NCI-H1436 treated with DMSO at 0.1 percent for 48 hours (cell line): ENCODE measurements at places on chromosomes 5 and 9.

DNA sequence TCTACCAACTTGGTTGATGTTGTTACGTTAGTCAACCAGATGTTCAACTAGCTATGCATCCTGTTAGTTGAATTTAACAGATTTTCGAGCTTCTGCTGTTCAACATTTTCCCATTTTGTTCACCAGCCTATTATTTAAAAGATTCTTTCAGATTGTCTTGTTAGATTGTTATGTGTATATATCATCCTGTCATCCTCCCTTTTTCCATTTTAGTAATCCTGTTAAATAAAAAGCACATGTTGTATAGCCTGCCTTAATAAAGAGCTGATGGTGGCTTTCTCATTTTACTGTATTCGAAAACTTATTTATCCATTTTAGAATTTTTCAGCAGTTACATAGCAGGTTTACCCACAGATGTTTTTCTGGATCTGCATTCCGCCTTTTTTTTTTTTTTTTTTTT, 4.3 kb downstream of the TMEFF1 start:
- no peak for DNase-seq

- DNase-seq = no peak
Observed at GRCh38 chr5:149036970-149037369, 25.9 kb downstream of the SH3TC2 start.

DNA sequence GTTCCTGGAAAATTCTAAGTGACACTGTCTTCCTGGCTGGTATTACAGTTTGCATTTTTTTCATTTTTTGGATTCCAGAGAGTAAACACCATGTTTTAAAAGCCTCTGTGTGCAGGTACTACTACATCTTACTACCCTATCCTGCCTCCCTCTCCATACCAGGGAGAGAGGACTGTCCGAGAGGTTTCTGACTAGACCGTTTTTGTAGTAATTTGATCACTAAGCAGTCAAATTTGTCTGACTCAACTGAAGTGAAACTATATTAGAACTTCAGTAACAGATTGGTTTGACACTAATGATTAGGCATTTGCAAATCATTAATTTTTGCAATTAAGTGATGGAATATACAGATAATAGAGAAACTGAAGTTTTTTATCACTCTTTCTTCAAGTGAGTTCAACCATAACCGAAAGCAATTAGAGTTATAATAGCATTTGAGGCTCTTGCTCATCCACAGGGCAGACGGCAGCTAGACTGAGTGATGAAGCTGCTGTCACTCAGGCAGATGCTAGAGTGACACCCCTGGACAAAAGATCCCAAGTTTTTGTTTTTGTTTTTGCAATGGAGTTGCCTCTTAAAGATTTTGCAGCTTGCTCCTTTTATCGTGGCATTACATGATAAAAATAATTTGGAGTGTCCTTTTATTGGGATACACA, 44.3 kb downstream of the SMARCA2 start:
- DNase-seq = no peak

DNA sequence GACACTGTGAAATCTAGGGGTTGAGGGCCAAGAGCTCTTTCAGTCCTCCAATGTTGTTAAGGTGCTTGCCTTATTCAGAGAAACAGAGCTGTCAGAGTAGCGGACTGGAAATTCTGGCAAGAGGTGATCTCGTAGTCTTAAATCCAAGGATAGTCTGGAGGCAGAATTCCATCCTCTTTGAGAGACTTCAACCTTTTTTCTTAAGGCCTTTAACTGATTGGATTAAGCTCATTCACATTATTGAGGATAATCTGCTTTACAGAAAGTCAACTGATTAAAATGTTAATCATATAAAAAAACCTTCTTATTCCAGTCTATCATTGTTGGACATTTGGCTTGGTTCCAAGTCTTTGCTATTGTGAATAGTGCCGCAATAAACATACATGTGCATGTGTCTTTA, 243.1 kb upstream of the COX7C start:
- no peak for DNase-seq

- no peak for DNase-seq
Observed at GRCh38 chr5:107431998-107432397, 238.7 kb downstream of the EFNA5 start.

- no peak for DNase-seq
Observed at GRCh38 chr9:88084357-88085183, 53.7 kb downstream of the SPATA31C2 start.

GRCh38 chr9:79765466-79765865, 193.7 kb downstream of the TLE4 start:
- no peak for DNase-seq

DNA sequence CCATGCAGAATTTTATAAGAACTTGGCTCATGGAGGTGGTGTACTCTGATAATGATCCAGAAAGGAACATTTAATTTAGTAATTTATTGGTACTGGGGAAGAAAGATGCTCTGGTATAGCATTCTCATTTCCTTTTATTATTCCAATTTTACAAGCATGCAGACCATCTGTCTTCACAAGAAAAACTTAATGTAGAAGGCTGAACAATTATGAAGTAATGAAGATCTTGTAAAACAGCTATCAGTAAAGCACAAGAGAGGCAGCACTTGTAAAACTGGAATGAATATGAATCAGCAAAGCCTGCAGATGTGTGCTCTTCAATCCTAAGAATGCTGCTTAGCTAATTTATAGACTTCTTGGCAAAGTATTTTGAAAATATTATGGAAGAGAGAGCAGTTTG, 300.0 kb downstream of the YTHDC2 start:
- DNase-seq = no peak

- DNase-seq = no peak
Observed at GRCh38 chr5:90131383-90132133, 278.0 kb downstream of the CETN3 start.

- no peak for DNase-seq
Observed at GRCh38 chr9:4662989-4663792, 1.1 kb downstream of the PLPP6 start.

- no peak for DNase-seq
Observed at GRCh38 chr5:1756481-1756880, 43.2 kb downstream of the MRPL36 start.

DNA sequence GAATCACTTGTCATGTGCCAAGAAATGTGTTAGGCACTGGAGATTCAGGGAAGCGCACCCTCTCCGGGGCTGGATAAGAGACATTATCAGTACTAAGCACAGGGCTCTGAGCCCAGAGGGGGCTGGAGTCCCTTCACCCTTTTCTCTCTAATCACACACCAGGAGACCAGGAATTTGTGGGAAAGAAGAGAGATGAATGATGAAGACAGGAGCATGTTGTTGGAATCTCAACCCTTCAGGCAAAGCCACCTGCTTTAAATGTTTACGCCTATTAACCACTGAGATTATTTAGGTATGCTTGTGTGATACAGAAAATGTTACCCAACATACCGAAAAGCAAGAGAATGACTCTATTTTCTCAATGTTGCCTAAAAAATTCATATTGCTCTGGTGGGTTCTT, 119.8 kb downstream of the ENTREP1 start:
- no peak for DNase-seq

DNA sequence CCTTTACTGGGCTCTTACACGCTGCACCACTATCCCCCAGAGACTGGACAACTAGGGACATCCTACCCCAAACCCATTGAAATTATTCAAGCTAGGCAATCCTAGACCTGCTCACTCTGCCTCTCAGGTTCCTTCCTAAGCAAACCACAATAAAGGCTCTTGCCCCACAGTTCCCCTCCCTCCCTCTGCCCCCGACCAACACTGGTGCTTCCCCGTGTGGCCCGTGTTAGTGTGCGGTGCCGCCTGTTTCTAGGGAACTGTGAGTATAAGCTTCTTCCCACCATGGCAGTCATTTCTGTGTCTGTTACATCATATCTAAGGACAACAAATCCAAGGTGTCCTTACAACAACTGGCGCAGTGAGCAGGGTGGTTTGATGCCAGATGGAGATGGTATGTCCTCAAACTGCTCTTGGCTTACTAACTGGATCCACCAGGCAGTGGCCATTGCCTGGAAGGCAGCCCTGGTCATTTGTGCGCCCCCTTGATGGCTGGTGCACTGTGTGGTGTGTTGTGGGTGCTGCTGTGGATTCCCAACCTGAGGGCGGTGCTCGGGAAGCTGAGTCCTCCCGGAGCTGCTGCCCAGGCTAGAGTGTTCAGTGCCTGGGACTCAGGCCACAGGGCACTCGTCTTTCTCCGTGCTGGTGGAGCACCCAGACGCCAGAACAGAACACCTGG, 8.4 kb upstream of the MXD3 start:
- DNase-seq = no peak

DNA sequence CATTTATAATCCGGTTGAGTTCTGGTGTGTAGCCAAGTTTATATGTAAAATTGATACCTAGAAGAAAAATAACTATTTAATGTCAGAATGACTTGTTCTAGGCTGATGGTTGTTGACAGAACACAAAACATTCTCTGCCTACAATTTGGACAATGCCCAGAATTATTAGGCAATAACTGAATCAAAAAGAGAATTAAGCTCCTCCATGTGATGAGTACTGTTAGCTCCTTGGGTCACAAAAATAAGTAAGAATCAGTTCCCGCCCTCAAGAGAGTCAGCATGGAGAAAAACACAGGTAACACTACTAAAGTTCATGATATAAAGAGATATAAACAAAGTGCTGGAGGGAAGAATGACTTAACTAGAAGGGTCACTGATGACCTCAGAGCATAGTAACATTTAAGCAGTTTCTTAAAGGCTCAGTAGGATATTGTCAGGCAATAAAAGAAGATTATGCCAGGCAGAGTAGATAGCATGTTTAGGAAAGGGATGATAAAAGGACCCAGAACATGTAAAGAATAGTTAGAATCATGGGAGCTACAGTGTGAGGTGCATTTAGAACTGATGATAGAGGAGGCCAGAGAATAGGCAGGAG, 200.5 kb upstream of the ACTBL2 start:
- no peak for DNase-seq

DNA sequence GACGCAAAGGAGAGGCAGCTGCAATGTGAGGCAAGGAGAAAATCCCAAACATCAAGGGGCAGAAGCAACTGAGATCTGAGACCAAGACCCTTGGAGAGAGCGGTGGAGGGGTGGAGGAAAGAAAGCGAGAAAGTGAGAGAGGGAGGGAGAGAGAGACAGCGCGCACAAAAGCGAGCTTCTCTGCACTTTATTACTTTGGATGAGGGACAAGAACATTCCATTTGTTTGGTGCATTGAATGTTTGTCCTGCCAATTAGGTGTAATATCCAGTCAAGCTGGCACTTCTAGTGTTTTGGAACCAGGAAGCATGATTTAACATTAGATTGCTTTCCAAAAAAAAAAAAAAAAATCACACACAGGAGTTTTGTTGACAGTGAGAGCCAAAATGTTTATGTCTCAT, 1.4 kb downstream of the CAST start:
- no peak for DNase-seq

DNA sequence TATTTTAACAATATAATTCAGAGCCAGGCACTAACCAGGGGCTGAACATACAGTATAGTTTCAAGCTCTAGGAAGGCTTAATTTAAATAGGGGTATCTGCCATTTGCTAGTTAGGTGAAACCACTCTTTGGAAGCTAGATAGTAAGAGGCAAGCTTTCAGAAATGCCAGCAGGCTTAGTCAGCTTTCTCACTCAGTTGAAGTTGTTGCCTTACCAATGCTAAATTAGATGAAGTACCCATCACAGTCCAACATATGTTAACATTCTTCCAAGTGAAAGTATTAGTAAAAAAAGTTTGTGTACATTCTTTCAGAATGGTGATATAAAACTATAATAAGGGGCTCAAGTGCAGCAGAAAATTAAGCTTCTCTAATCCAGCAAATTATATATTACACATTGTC, 215.0 kb downstream of the CNTLN start:
- DNase-seq = no peak

- DNase-seq = no peak
Observed at GRCh38 chr5:119470851-119471451, 18.7 kb downstream of the HSD17B4 start.

- DNase-seq = no peak
Observed at GRCh38 chr9:25936031-25936430, 257.8 kb upstream of the TUSC1 start.

DNA sequence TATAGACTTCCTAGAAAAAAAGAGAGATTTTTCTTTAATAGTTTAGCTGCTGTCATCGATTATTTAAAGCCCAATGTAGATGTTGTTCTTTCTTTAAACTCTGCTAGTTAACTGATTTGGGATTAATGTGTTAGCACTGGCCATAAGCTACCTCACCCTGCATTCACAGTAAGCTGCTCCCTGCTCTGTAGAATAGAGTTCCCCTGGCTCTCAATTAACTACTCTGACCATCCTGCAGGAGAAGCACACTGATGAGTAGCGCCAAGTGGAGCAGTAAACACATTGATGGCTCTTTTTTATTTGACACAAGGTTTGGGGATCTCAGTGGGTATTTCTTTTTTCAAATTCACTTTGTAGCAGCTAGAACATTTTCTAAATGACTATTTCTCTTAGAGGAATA, 807.9 kb upstream of the ZNF608 start:
- DNase-seq = no peak

- no peak for DNase-seq
Observed at GRCh38 chr9:119559986-119560385, 190.8 kb upstream of the BRINP1 start.

GRCh38 chr5:142515036-142515435, 170.9 kb downstream of the FGF1 start:
- DNase-seq = no peak
